ENCODE measurements at places on chromosomes 3 and 15.

GRCh38 chr15:50146632-50147031, 27.6 kb upstream of the ATP8B4 start:
- peak; percentile 45 for DNase-seq

- DNase-seq, result peak; percentile 52
These were observed 115.1 kb downstream of the LIPC start for GRCh38 chr15:58546635-58547627.

DNA sequence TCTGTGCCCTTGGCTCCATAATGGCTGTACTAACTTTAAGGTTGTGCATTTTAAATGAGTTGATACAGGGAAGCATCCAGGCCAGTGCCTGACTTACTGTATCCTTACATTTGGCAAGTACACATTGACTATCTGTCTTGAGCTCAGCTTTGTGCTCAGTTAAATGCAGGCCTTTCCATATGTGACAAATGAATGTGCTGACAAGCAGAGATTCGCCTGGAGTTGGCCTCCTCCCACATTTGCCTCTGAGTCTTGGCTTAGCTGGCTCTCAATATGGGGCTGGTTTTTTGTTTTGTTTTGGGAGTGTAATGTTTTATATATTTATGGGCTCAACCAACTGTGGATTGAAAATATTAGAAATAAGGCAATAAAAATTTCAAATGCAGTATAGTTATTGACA, 29.7 kb downstream of the TRIM71 start:
- DNase-seq, result no peak

DNA sequence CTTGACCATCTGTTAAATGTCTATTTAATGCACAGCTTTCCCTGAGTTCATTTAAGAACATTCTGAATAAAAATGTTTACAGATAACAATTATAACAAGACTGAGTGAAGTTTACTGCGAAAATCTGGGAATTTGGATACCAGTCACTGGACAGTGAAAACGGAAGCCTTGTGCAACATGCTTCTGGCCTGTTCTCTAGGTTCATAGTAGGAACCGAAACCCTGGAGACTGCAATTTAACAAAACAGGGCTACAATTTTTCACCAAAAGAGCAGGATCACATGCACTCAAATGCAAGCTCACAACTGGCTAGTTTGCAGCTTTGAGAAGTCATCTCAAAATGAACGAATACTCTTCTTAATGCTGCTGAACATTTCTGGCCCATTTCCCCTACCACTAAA, 435.9 kb downstream of the NR2F2 start:
- peak; percentile 58 for DNase-seq

DNA sequence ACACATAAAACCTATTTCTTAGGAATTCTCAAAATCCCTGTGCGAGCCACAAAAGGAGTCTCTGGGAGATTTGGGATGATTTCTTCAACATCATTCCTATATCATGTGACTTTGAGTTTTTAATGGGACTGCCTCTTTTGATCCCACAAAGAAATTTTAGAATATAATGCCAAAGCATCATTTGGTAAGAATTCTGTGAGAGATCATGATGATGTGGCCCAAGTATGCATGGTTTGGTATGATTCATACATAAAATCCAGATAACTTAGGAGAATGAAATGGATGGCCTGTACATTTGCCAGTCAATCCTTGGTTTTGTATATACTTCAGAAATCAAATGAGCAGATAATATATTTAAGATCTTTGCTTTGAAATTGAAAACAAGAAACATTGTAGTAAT, 61.3 kb downstream of the UBE2E2 start:
- no peak for DNase-seq

DNA sequence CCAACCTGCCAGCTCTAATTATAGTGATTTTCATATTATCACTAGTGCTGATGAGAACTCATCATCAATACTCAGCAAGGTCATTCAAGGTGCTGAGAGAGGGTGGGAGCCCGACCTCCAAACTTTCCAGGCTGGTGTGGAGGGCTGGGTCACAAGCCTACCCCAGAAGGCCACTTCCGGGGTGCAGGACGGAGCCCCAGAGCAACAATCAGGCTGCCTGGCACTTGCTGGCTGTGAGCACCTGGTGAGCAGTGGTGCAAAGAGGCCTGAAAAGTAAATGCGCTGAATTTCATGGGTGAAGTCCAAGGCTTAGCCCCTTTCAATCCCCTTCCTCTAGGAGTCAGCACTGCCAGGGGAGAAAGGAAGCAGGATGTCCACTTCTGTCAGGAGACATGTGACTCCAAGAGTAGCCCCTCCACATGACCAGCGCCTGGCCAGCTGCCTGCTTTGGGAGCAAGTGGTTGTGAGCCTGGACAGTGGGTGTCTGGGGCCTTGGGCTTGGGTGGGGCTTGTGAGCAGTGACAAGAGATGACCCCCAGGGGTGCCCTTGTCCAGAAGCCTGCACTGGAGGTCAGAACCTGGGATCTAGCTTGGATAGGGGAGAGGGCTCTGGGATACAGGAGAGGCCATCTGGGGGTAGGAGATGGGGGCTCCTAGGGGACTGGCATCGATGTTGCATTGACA, 165.0 kb upstream of the TLE3 start:
- no peak for DNase-seq

DNA sequence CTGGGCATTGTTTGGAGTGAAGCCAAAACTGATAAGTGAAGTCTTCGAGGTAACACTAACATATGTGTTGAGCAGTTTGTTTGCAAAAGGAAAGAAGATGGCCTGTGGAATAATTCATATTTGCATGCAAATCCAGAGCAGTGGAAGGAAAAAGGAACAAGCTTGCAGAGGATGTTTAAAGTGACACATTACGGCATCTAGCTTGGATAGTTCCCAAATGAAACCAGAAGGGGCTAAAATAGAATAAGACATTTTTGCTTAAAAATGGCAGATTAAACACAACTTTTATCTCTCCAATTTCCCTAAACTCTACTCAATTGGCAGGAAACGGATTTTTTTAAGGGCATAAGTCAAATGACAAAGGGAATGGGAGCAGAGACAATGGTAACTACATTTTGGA, 25.4 kb upstream of the RYK start:
- DNase-seq, result peak; percentile 22

- DNase-seq, result no peak
These were observed 133.9 kb downstream of the EEFSEC start for GRCh38 chr3:128287216-128287615.

DNA sequence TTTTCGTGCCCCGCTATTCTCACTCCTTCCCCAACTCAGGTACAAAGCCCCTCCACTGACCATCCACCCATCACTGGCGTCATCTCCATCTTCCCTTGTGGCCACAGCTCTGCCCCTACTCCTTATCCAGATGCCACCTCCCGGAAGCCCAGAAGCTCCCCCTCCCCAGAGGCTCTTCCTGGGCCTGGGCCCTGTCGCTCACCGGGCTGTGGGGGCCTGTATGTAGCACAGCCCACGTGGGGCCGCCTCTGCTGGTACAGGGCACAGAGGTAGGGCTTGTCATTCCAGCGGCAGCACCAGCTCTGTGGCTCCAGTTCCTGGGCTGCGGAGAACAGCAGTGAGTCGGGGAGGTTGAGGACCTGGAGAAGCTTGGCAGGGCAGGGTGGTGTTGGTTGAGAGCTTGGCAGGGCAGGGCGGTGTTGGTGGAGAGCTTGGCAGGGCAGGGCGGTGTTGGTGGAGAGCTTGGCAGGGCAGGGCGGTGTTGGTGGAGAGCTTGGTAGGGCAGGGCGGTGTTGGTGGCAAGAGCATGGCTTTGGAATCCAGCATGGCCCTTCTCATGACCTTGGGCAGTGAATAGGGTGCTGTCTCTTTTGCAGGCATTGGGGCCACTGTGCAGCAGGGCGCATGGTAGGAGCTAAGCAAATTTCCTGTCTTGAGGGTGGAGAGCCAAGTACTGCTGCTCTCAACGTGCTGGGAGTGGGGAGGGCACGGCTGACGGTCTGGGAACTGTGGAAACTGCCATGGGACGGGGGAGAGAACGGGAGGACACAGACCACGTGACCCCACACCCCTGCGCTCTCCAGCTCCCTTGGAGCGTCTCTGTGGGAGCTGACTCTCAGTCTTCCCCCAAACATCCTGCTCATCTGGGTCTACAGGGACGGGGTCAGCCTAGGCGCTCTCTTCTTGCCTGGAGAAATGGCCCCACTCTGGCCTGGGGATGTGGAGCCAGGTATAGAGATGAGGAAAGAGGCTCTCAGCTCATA, 43.4 kb downstream of the MUC20 start:
- no peak for DNase-seq

DNA sequence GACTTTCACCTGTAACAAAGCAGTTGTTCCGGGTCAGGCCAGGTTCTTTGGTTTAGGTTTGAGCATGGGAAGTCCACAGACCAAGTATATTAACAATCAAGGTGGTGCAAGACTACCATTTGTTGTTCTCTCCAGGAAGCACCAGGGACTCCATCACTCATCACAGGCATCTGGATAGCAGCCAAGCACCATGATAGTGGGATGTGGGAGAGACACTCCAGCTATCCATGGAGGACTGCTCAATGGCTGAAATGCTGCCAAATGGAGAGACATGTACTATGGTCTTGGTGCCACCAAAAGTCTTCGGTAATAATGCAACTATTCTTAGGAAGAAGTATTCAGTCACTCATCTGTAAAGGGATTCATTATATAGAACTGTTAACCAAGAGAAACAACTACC, 143.0 kb downstream of the TNIK start:
- DNase-seq, result no peak

GRCh38 chr3:30189900-30190299, 416.5 kb upstream of the TGFBR2 start:
- no peak for DNase-seq

DNA sequence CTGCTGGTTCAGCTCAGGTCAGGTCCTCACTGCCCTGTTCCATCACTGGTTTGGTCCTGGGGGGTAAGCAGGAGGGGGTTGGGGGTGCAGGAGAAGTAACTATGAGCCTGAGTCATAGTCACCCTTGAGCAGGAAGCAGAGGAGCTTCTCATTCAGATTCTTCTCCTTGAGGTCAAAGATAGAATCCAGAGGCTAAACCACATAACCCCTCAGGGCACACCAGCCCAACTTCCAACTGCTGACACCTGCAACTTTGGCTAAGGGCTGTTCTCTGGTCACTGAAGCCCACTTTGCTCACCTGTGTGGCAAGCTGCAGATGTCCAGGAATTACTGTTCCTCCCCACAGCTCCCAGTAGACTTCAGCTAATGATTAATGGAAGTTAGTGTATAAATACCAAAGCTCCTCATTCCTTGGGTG, 48.8 kb upstream of the LRRFIP2 start:
- no peak for DNase-seq

GRCh38 chr15:45129651-45130129, at the start of the genes DUOX1 and DUOXA1:
TSS of gene DUOX1 (plus strand) at chr15:45129994. CDS start at chr15:45131967, 1,973 bp downstream.
TSS of gene DUOXA1 (minus strand) at chr15:45129879. CDS start at chr15:45123014, 6,865 bp downstream.
- DNase-seq, result no peak

DNA sequence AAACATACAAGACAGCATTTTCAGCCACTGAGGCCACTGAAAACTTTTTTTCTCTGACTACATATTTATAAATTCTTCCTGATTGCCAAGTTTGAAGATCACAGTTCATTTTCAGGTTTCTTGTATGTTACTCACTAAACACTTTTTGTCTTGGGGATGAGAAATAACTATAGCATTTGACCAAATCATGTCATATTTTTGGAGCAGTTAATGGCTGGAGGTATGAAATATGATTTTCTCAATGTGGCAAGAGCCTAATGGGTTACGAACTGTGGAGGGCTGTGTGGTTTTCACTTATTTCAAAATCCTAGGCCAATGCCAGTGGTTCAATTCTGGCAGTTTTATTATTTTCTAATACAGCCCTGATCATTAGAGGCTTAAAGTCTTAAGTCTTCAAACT, 64.4 kb downstream of the USP13 start:
- DNase-seq, result no peak

GRCh38 chr3:118501152-118501551, 533.5 kb downstream of the IGSF11 start:
- no peak for DNase-seq

DNA sequence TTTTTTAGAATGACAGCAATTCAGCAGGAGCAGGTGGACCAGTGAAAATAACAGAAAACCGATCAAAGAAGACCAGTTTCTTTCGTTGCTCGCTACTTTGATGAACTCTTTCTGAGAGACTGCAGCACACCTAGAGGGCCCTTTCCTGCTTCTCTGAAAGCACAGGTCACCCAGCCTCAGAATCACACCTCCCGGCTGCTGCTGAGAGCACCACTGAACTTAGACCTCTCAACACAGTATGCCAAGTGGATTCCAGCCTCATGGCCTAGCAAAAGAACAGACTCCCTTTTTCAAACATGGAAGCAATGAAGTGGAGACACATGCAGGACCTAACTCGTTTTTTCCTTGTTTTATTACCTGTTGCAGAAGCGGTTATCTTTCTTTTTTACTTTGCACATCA, 13.9 kb upstream of the APH1B start:
- no peak for DNase-seq

DNA sequence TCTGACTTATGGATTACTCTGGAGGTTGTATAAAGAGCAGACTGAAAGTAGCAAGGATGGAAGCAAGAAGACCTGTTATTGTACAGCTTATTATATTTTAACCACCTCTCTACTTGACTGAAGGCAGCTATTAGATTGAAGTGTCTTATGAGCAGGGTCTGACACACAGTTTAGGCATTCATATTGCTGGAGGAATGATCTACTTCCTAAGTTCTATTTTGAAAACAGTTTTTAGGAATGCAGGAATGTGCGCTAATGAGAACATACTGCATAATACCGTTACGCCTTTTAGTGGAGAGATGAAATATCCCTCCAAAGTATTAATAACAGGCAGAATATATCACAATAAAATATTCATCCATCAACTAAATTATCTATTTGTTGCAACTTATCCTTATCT, 193.3 kb downstream of the ISL2 start:
- no peak for DNase-seq

DNA sequence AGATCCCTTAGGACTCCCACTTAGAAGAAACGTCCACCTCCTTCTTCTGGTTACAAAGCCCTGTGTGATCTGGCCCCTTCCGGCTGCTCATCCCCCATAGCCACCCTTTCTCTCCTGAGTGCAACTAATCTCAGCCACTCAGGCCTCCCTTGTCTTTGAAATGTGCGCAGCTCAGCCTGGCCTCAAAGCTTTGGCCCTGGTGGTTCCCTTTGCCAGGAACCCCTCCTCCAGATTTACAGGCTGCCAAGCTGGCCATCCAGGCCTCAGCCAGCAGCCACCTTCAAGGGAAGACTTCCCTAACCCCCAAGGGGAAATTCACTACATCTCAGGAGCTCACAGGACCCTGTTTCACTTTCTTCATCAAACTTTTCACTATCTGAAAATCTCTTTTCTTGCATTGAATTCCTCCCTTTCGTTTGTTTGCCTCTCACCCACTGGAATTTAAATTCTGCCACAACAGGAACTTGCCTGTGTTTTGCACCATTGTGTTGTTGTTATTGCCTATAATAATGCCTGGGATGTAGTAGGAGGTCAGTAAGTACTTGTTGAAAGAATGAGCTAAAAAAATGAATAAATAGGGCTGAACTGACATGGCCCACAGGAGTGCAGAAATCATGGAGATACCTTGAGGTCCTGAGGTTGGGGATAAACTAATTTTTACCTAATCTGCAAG, 109.5 kb upstream of the PFN2 start:
- no peak for DNase-seq

All from suppressor macrophage treated with lipopolysaccharide for 4 hours (primary cell).